ENCODE measurements at places on chromosomes 12 and 14.

- DNase-seq, result no peak
These were observed 119.4 kb downstream of the CAND1 start for GRCh38 chr12:67388331-67389138.

GRCh38 chr12:115374480-115375185, 690.7 kb upstream of the TBX3 start:
- DNase-seq, result no peak

- DNase-seq, result no peak
These were observed 412.3 kb downstream of the RAD51B start for GRCh38 chr14:68231898-68232297.

- no peak for DNase-seq
These were observed 31.7 kb upstream of the MMP19 start for GRCh38 chr12:55874443-55874842.

- DNase-seq, result no peak
These were observed 93.9 kb downstream of the SLC38A1 start for GRCh38 chr12:46174919-46175318.

GRCh38 chr14:59130462-59130861, 58.0 kb upstream of the DAAM1 start:
- no peak for DNase-seq

GRCh38 chr14:28142400-28143015, 624.1 kb upstream of the FOXG1 start:
- peak; percentile 49 for DNase-seq

GRCh38 chr12:109567296-109567695, 6.0 kb downstream of the MMAB start:
- no peak for DNase-seq

Measured in NCI-H1105 (cell line).